ENCODE measurements at places on chromosomes 11 and 22.
A peak's percentile ranks its signal among the peaks of the same experiment; 100 is the strongest.

DNA sequence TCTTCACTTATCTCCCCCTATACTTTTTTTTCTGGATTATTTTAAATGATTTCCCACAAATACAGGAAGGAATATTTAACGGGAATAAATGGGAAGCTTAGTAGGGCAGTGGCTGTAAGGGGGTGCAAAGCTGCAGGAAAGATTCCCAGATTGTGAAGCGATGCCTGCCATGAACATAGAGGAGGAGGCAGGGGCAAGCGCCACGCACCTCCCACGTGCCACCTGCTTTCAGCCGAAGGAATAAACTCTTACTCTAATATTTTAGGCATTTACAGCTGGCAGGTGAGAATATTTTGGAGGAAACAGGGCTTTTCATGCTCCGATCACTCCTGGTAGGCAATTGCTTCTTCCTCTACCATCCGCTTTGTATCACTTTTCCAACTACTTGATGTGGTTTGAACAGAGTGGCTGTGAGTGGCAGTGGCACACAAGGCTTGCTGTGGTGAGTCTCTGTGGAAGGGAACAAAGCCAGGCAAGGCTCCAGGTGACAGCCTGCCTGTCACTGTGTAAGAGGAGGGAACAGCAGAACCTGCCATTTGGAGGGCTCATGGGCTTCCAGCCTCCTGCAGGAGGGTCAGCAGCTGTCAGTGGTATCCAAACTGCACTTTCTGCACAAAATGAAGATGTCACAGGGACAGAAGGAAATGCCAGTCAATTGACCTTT is 54.5 kb upstream of the PLET1 start:
- no peak for DNase-seq

- DNase-seq = no peak
Measured at GRCh38 chr11:76005756-76006155, 190.7 kb downstream of the UVRAG start.

GRCh38 chr11:79508461-79508860 is 67.6 kb upstream of the TENM4 start:
- DNase-seq = no peak

DNA sequence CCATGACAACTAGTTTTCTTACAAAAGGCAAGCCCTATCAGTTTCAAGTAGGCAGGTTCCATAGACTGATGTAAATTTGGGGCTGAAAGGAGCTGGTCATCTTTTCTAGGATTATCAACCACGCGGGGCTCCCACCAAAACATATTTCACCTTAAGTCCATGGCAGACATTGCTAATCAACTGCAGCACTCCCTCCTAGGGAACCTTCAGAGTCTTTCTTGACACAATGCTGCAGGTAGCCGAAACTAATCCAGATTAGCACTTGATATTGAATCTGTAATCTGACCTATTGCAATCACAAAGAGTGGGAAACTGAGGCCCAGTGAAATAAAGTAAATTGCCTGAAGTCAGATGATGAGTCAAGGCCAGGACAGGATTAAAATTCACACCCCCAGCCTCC is 32.5 kb downstream of the MN1 start:
- DNase-seq = no peak

DNA sequence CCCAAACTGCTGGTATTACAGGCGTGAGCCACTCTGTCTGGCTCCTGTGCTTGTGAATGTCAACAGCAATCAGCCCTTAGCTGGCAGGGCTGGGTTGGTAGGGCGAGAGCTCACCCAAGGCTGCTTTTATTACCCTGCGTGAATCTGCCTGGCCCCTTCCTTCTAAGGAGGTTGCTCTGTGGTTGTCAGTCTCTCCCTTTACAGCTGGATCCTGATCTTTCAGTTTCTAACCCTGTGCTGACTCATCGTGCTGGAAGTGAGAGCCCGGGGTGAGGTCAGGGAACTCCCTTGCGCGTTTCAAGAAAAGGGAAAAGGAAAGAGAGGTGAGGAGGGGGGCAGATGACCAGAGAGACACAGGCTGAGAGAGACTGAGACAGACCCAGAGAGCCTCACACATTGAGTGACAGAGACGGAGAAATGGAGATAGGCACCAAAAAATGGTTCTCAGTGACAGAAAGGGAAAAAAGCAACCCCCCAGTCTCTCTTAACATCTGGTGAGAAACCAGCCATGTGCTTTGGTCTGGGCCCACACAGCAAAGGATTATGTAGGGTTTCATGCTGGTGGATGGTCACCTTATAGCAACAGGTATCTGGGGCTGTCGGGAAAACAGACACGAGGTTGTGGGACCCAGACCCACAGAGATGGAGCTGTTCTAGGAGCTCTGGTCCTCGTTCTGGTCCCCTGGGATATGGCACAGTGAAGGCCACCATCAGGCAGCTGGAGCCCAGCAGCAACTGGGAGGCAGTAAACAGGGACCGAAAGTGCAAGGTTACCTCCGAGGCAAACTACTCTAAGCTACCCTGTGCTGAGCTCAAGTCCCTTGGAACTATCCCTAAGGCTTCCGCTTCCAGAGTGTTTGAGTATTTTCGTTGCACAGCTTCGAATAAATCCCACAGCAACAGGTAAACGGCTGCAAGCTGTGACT is 2.5 kb downstream of the TCN2 start:
- DNase-seq = no peak

DNA sequence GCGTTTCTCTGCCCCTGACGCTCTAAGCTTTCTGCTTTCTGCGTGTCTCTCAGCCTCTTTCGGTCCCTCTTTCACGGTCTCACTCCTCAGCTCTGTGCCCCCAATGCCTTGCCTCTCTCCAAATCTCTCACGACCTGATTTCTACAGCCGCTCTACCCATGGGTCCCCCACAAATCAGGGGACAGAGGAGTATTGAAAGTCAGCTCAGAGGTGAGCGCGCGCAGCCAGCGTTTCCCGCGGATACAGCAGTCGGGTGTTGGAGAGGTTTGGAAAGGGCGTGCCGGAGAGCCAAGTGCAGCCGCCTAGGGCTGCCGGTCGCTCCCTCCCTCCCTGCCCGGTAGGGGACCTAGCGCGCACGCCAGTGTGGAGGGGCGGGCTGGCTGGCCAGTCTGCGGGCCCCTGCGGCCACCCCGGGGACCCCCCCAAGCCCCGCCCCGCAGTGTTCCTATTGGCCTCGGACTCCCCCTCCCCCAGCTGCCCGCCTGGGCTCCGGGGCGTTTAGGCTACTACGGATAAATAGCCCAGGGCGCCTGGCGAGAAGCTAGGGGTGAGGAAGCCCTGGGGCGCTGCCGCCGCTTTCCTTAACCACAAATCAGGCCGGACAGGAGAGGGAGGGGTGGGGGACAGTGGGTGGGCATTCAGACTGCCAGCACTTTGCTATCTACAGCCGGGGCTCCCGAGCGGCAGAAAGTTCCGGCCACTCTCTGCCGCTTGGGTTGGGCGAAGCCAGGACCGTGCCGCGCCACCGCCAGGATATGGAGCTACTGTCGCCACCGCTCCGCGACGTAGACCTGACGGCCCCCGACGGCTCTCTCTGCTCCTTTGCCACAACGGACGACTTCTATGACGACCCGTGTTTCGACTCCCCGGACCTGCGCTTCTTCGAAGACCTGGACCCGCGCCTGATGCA is at the start of gene MYOD1:
TSS of gene MYOD1 (plus strand) at position 544 of the 910 bp plus-strand sequence. CDS start at position 756, 212 bp downstream.
- no peak for DNase-seq

DNA sequence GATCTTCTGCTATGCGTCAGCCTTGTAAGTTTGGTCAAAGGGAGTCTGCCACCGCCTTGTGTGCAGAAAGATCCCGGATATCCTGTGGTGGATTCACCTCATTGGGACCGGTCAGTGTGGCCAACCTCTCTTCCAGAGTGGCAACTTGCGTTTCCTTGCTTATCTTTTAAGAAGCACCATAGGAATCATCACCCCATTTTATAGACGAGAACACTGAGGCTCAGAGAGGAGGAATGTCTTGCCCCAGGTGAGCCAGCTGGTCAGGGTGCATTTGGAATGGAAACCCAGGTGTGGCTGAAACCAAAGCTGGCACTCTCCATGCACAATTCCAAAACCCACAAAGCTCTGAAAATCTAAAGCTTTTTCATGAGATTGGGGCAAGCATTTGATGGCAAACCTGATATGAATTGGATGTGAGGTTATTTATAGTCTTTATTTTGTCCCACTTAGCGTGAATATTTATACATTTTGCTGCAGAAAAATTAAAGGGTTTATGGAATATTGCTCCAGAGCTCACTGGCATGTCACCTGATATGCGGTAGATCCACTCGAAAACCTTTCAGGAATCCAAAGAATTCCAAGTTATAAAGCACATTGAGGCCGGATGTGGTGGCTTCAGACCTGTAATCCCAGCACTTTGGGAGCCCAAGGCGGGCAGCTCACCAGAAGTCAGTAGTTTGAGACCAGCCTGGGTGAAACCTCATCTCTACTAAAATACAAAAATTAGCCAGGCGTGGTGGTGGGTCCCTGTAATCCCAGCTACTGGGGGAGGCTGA is 12.1 kb upstream of the EIF3D start:
- DNase-seq = no peak

DNA sequence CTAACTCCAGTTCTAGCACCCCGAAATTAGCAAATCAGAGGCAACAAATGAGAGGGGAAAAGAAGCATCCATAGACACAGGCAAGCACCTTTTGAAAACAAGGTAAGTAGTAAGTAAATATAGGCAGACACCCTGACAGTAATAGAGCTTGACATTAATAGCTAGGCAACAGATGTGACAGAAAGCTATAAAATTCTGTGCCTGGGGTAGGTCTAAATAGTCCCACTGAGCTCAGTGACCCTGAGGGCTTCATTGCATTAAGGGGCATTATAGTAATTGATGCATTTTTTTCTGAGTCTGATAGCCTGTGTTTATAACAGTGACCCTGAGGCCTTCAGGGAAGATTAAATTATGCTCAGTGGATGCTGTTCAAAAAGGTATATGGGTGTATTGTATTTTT is 197.1 kb downstream of the HIPK3 start:
- peak; percentile 94 for DNase-seq

DNA sequence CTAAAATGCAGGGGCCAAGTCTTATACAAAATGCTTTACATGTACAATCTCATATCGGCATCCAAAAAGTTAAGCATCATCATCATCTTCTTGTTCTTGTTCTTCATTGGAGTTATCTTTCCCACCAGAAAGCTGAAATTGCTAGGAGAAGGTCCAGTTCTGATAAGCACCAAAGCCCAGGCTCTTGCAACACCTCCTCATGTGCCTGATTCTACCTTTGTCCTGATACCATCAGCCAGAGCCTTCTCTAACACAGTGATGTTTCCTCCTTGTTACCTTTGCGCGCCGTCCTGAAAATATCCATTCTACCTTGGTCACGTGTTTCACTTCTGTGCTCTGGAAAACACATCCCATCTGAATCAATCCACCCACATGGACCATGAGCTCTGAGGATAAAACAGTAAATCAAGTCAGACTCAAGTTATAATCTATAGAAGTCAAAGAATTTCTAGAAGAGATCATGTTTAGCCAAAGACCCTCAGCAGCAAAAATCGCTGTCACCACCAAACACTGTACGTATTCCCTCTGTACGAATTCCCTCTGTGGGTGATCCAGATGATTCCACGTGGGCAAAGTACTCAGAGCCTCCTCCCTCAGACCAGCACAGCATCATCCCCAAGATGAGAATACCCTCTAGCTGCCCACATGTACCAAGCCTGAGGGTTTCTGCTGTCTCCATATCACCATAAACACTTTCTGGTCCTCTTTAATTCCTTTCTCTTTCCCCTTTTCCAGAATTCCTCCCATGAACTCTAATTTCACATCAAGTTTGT is 19.0 kb downstream of the JAML start:
- DNase-seq = no peak

DNA sequence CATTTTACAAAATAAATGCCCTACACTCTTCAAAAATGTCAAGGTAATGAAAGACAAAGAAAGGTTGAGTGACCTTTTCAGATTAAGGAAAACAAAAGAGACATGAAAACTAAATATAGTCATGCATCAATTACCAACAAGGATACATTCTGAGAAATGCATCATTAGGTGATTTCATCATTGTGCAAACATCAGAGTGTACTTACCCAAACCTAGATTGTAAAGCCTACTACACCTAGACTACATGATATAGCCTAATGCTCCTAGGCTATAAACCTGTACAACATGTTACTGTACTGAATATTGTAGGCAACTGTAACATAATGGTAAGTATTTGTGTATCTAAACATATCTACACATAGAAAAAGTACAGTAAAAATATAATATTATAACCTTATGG is 26.7 kb downstream of the INTS4 start:
- DNase-seq = no peak

- DNase-seq = no peak
Measured at GRCh38 chr11:63851364-63851763, 12.5 kb downstream of the MARK2 start.

All from NCI-H1417 treated with DMSO at 0.1 percent for 48 hours (cell line).